ENCODE measurements at places on chromosomes 3 and 15. TPM values are rescaled to one million over a fixed set of nuclear protein-coding genes. Genes with fewer than 3 reads are reported as not detected.

The ASTE1 gene
- total RNA-seq, result 9.3 TPM

The RPUSD2 gene
- 8.1 TPM for total RNA-seq

The ULK4 gene
- total RNA-seq, result 22.6 TPM

The IMPDH2 gene
- total RNA-seq, result 134 TPM

The KCNAB1 gene
- total RNA-seq, result 16.2 TPM

The CTDSPL gene
- 18.5 TPM for total RNA-seq

The ATP10A gene
- total RNA-seq, result 1.6 TPM

The PARP15 gene
- 0.36 TPM for total RNA-seq

DNA sequence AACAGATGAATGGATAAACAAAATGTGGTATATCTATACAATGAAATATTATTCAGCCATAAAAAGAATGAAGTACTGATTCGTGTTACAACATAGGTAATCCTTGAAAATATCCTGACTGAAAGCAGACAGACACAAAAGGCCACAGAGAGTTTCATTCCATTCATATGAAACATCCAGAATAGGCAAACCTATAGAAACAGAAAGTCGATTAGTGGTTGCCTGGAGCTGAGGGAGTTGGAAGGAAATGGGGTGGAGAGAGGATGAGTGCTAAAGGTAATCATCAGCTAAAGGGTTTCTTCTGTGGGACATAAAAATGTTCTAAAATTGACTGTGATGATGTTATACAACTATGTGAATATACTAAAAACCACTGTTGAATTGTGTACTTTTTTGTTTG, 22.9 kb downstream of the FOXP1 start:
- DNase-seq, result no peak

GRCh38 chr15:49062900-49063299, 16.7 kb upstream of the SECISBP2L start:
- no peak for DNase-seq

DNA sequence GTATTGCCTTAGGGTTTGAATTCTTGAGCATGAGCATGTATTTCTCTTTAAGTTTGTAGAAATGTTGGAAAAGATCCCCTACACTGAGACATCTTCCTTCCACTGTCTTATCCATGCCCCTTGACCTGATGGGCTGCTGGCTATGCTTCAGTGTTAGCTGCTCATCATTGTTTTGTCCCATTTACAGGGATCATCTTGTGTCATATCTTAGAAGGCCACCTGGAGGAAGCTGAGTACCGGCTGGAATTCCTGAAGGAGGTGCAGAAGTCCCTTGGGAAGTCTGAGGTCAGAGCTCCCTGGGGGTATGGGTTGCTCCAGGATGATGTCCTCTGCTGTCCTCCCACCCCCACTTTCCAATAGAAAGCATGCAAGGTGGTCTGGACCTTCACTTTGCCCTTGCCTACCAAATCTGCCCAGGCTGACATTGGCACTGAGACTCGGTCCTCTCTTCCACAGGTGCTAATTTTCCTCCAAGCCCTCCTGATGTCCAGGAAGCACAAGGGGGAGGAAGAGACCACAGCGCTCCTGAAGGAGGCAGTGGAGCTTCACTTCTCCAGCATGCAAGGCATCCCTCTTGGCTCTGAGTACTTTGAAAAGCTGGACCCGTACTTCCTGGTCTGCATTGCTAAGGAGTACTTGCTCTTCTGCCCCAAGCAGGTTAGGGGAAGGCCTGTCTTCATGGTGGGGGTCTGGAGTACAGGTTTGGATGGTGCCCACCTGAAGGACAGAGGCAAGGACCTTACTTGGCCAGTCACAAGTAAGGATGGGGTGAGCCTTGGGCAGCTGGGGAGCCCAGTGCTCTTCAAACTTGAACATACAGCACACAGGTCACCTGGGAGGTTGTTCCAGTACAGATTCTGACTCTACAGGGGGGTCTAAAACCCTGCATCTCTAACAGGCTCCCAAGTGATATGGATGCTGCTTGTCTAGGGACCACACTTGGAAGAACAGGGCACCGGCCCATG, 17.7 kb downstream of the TTC21A start:
- DNase-seq, result no peak

GRCh38 chr3:46370839-46371518, at the start of gene CCR5:
CCR5 (plus strand) TSS chr3:46370946; CDS start chr3:46372903, 1,957 bp downstream.
- no peak for DNase-seq

DNA sequence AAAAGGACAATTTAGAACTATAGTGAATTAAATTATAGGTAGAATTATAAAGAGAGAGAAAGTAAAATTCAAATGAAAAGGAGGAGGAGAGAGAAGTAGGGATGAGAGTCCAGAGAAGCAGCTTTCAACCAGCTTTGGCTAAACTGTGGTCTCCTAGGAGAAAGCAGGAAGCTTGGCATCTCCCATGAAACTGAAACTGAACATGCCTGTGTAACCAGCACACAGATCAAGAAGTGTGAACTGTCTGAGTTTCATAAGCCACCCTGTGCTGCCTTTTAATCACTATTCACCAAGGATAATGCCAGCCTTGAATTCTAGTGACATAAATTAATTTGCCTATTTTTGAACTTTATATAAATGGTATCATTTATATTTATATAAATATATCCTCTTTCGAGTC, 128.5 kb downstream of the MYRIP start:
- DNase-seq, result no peak

DNA sequence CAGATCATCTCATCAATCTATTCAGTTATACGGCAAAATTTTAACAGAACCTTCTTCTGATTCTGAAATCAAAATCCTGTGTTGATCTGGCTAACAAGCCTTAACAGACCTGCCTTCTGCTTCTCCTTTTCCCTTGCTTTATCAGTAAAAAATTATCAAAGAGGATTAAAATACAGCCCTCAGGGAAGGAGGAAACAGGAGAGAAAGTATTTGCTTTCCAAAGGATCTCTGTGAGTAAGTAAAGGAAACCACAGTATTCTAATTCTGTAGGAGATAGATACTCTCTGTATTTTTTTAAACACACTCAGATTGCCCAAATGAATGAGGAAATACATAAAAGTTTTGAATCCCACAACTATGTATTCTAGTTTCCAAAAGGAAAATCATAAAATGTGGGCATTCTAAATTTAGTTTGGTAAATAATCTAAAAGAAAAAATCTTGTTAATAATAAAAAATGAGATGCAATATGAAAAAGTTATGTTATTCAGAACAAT, 221.8 kb downstream of the ZIC1 start:
- no peak for DNase-seq

DNA sequence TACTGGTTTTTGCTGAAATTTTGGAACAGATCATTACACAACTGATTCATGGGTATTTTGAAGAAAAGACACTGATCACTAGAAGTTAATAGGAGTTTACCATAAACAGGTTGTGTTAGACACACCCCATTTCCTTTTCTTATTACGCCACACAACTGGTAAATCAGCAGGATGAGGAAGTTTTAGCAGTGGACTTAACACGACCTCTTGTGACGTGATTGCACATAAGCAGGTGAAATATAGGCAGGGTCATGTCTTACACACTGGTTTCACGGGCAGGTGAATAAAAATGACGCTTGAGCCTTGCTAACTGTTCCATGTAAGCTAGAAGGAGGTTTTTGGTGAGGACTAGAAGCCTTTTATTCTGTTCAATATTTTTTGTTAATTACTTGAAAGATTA, 27.1 kb upstream of the TPRG1 start:
- no peak for DNase-seq

DNA sequence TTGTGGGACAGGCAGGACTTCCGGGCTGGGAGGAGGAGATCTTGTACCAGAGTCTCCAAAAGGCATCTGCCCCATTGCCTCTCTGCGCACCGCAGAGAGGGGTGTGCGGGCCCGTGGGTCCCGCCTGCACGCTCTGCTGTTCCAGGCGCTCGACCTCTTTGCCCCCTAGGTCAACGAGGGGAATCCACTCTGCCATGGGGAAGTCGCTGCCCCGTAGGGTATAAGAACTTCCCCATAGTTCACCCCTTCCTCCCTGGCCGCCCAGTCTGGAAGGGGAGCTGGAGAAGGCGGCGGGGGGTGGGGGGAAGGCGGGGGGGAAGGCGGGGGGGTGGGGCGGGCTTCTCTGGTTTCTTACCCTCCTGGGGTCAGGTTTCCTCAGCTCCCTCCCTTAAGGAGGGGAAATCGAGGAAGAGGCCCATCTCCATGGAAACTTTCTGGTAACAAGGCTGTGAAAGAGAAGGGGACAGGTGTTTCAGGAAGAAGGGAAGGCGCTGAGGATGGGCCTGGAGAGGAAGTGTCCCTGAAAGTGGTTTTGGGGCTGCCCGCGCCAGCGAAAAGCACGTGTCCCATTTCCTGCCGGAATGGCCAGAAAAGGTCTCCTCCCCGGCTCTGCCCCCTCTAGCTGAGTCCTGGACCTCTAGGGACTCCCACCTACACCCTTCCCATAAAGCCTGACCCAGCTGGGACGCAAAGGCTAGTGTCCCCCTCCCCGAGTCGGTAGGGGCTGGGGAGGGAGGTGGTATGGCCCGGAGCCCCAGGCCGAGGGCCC, 27.5 kb downstream of the NR1I2 start:
- no peak for DNase-seq

DNA sequence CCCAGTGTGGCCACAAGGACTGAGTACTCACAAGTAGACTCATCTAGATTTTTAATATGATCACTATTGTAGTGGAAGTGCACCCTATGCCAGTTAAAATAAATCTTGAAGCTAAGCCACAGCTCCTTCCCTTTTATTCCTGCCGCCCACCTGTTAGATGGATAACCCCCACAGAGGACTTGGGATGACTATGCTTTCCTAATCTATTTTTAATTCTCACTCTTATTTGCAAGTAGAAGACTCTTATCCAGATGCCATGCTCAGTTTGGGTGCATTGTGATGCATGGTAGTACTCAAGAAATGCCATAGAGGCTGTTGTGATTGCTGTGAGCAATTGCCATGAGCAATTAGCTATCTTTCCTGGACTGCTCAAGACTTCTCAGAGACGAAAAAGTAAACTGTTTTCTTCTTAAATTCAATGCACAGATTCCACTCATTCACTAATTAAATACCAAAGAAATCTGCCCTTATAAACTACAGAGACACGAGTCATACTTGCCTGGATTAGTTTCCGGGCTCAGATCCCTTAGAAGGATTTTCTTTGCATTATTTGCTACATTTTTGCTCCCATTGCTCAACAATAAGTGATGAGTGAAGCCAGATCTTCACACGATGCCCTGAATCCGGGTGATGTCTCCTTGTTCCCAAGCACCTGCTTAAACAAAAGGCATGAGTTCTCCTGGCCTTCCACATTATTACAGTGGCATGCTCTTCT, 472.1 kb downstream of the SOX2 start:
- no peak for DNase-seq

GRCh38 chr3:151875759-151876158, 2.3 kb downstream of the SUCNR1 start:
- no peak for DNase-seq

DNA sequence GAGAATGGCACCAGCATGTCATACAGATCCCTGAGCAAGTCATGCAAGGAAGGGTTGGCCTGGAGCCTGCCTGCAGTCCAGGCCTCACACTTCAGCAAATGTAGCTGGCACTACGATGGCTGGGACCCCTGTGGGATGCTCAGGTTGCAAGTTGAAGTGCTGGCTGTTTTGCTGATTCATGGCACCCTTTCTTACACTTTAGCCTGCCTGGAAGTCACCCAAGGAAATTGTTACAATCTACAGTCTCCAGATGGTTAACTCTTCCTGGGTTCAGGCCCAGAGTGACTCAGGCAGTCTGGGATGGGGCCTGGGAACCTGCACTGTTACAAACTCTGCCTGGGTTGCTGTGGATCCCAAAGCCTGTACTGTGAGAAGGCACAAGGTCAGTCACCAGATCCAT, 91.0 kb upstream of the SLC6A11 start:
- DNase-seq, result no peak

- peak; percentile 6 for DNase-seq
Measured at GRCh38 chr3:167684388-167684993, 30.7 kb upstream of the WDR49 start.

- no peak for DNase-seq
Measured at GRCh38 chr3:56196700-56197099, 271.6 kb downstream of the ERC2 start.

DNA sequence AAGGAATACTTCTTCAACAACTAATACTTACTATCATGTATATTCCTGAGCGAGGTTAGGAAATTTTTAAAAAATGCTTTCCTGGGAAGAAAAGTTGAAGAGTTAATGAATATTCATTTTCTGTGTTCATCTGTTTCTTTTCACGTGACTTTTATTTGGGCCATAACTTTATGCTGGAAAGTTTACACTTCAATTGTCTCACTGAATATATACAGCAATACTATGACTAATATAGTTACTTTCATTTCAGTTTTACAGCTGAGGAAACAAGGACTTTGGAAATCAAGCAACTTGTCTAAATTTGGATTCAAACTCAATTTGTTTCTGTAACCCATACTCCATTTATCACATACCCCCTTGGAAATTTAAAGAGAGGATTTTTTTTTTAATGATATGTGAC, 894.2 kb downstream of the ROBO1 start:
- no peak for DNase-seq

GRCh38 chr3:89565098-89565497, 457.7 kb downstream of the EPHA3 start:
- DNase-seq, result no peak

GRCh38 chr15:22811640-22812039, 25.2 kb downstream of the NIPA1 start:
- no peak for DNase-seq

GRCh38 chr3:160185751-160186150, 39.5 kb upstream of the C3orf80 start:
- no peak for DNase-seq

GRCh38 chr3:10430805-10431204, 74.6 kb downstream of the ATP2B2 start:
- DNase-seq, result no peak

GRCh38 chr3:9595877-9596276, 42.3 kb upstream of the LHFPL4 start:
- no peak for DNase-seq

GRCh38 chr3:109059264-109059663, 58.7 kb downstream of the MORC1 start:
- no peak for DNase-seq

DNA sequence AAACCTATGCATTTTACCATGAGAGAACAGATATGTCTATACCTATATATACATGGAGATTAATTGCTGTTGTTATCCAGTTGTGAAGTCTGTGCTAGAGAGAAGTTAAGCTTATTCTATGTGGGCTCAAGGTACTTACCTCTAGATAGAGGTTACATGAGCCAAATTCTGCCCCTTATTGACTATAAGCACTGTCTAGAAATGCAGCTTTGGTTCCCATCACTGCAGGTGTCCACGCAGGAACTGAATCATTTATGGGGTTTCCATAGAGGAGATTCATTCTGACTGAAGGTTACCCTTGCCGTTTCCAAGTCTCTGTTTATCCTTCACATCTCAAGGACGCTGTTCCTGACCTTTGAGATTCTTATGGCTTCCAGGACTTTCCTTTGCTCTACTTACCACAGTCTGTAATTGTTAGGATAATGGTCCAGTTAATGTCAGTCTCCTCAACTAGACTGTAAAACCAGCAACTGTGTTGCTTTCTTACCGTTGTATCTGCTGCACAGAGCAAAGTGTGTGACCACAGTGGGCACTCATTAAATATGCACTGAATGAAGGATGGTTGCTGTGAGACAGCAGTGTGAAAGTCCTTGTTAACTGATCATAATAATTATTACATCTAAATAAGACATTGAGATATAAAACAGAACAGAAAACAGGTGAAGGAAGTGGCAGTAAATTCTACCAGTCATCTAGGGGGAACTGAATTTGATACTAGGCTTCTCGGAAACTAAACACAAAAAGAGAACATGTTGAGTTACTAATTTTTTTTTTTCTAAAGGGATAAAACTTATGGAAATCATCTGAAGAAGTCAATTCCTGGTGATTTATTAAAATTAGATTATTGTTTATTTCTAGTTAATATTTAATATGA, 44.0 kb upstream of the BCL6 start:
- no peak for DNase-seq

- no peak for DNase-seq
Measured at GRCh38 chr3:132394320-132394719, 23.0 kb upstream of the DNAJC13 start.
